Stimulated activated CD4-positive, alpha-beta T cell treated with anti-CD3 and anti-CD28 coated beads, Interleukin-4, amount 100 ng/mL, for 4 hours (primary cell): ENCODE measurements at places on chromosomes 7 and 10.

DNA sequence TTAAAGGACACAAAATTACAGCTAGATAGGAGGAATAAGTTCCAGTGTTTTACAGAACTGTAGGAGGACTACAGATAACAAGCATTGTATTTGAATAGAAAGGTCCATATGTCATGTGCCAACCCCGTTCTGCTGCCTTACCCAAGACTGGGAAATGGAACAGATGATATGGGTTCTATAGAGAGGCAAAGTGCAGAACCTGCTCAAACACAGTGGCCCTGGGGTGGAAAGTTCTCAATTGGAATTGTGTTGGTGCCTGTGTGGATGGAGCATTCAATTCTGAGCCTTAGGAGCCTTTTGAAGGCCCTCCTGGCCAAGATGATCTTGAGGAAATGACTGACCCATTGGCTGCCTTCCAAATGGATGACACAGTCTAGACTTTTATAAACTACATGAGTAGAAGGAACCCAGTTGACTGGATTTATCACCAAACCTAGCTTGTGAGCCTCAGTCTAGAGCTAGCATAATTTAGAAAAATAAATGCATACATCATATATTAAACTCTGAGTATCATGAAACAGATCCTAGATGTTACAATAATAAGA, 4.1 kb upstream of the PRSS1 start:
- DNase-seq: no peak

DNA sequence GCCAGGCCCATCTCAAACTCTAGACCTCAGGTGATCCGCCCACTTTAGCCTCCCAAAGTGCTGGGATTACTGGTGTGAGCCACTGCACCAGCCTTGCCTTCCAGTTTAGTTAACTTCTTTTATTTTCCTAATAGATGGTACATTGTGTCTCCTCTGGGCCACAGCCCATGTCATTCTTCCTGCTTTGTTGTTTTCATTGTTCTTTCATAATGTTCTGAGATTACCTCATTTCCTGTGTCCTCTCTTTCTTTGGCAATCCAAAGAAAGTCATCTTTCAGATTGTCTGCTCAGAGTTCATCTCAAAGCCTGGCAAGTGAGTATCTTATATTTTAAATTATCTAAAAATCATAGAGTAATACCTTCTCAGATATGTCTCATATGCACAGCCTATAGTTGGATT, at the start of gene OLAH:
OLAH (plus strand) TSS at position 270 of the 400 bp plus-strand sequence. CDS start 3,346 bp downstream, outside the sequence.
- no peak for DNase-seq

DNA sequence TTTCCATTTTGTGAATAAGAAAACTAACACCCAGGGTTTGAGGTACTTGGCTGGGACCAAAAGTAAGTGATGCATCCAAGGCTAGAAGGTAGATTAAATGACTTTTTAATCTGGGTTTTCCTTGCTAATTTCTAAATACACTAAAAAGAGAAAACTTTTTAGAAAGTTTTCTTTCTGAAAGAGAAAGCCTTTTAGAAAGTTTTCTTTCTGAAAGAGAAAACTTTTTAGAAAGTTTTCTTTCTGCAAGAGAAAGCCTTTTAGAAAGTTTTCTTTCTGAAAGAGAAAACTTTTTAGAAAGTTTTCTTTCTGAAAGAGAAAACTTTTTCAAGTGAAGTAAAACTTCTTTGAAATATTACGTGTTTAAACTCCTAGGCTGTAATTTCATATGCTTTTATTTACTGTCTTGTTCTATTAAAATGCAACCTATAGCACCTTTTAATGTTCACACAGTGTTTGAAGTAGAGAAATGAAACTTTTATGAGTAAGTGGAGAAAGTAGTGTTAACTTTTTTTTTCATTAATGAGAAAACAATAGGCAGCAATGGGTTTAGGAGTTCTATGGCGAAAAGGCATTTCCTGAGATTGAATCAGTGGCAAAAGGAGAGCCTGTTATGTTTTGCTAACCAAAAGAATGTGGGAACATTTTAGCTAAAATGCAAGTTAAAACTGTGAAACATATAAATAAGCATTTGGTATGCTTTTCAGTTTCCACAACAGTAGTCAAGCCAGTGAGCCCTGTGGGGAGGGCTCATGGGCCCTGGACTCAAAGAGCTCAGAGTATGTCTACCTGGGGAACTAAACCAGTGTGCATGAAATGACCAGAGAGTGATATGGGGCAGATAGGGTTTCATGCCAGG, 103.7 kb downstream of the RBM20 start:
- DNase-seq: no peak

DNA sequence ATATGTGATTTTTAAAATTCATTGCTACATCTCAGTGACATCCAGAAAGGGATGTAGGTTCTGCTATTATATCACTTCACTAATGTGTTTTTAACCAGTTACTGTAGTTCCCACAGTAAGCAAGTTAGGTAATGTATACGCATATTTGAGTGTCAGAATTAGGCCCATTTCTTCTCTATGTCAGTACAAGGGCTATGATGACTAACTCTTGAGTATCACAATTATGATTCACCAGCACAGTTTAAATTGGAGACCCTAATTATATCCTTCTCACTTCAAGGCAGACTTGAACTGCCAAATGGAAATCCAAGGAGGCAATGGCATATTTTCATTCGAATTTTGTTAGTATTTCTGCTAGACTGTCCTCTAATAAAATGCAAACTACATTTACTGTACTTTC, 23.6 kb downstream of the BZW2 start:
- DNase-seq: no peak

DNA sequence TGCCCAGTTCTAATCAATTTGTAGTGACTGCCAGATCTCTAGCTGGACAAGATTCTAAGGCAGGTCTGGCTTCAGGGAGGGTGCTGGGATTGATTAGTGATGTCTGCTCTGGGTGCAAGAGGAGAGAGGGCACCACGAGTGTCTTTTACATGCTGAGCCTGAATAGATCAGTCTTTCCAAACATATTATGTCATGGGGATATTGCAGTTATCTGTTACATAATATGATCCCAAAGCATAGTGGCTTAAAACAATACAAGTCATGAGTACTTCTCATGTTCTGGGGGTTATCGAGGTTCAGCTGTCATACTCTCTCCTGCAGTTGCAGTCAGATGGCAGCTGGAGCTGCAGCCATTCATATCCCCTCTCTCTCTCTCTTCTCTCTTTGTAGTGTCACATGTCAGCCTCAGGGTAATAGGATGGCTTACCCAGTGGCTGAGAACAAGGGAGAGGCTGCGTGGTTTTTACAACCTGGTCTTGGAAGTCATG, 26.0 kb downstream of the SLC29A3 start:
- no peak for DNase-seq

- DNase-seq: peak; percentile 55
These were observed at the start of the genes DCLRE1A and NHLRC2 for GRCh38 chr10:113854013-113854760. Gene DCLRE1A, minus strand, starts transcription at chr10:113854082. Its CDS starts 900 bp downstream, at chr10:113853182. Gene NHLRC2, plus strand, starts transcription at chr10:113854661. Its CDS starts 212 bp downstream, at chr10:113854873.

GRCh38 chr10:84195044-84195830, 900 bp downstream of the CDHR1 start:
- no peak for DNase-seq

DNA sequence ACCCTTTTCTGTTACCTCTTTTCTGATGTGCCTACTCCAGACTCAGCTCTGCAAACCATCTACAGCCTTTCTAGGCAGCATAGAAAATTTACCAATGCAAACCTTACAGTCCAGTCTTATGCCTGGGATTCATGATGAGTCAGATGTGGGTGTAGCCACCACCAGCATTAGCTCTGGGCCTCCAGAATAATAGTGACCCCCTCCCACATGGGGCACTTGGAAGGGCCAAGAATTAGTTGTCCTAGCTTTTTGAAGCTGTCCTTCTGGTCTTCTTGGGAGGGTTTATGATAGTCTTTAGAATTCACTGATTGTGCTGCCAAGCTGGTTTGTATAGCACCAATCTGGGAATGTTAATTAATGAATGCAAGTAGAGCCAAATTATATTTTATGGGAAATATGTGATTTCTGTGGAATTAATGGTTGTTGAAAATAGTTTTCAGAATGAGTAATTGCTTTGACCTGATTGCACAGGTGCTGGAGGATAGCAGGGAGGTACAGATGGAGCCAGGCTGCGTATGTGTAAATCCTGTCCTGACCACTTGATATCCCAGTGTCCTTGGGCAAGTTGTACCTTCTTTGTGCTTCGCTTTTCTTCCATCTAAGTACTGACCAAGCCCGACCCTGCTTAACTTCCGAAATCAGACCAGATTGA, 94.8 kb downstream of the CPED1 start:
- no peak for DNase-seq
